Renal cortical epithelial cell (primary cell): ENCODE measurements at places on chromosomes 6 and 20. TPM values are rescaled to one million over a fixed set of nuclear protein-coding genes. Genes with fewer than 3 reads are reported as not detected.

- DNase-seq: no peak
Observed at GRCh38 chr6:109455437-109456110, at the start of gene MICAL1. Gene MICAL1 (minus strand): TSS chr6:109455772. CDS start chr6:109454196, 1,576 bp downstream.

DNA sequence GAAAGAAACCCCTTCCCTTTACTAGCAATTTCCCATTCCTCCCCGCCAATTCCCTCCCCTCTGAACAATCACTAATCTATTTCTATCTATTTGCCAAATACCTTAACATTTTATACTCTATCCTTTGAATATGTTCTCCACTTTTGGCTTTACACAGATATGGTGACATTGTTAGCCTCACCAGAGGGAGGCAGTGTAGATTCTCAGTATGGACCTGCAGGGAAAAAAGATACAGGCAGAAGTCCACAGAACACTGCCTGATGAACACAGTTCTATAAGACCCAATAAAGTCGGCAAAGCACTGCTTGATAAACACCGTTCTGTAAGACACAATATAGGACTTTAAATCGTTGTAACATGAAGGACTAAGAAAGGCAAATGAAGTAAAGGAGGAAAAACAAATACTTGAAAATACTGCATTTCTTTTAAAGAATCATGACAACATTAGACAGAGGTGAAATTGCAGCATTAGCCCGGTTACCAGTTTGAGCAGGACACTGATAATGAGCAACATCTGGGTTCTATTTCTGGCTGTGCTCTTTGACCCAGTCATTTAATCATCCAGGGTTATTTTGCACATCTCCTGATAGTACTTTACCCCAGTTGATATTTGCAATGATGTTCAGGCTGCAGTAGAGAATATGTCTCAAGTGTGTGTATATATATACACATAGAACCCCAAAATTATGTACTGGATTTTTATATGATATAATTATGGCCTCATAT, 296.8 kb downstream of the UTRN start:
- DNase-seq: peak; percentile 35

GRCh38 chr20:57505979-57506378, 19.0 kb downstream of the CTCFL start:
- peak; percentile 22 for DNase-seq

Gene VGLL2
- 0.17 TPM in 1 of 2 replicates, not detected in the other for total RNA-seq

- no peak for DNase-seq
Observed at GRCh38 chr6:118791499-118791898, 102.5 kb upstream of the ASF1A start.

- DNase-seq: no peak
Observed at GRCh38 chr6:75997696-75998095, 74.8 kb downstream of the IMPG1 start.

DNA sequence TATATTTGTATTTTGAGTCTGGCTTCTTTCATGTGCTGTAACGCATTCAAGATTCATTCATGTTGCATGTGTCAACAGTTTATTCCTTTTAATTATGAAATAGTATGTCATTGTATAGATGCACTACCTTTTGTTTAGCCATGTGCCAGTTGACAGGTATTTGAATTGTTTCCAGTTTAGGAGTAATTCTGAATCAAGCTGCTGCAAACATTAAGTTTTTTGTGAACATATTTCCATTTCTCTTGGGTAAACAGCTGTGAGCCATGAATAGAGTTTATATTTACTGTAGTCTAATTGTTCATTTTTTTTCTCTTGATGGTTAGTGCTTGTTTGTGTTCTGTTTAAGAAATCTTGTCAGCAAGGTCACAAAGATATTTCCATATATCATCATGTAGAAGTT, 142.4 kb upstream of the RIPOR2 start:
- DNase-seq: no peak

DNA sequence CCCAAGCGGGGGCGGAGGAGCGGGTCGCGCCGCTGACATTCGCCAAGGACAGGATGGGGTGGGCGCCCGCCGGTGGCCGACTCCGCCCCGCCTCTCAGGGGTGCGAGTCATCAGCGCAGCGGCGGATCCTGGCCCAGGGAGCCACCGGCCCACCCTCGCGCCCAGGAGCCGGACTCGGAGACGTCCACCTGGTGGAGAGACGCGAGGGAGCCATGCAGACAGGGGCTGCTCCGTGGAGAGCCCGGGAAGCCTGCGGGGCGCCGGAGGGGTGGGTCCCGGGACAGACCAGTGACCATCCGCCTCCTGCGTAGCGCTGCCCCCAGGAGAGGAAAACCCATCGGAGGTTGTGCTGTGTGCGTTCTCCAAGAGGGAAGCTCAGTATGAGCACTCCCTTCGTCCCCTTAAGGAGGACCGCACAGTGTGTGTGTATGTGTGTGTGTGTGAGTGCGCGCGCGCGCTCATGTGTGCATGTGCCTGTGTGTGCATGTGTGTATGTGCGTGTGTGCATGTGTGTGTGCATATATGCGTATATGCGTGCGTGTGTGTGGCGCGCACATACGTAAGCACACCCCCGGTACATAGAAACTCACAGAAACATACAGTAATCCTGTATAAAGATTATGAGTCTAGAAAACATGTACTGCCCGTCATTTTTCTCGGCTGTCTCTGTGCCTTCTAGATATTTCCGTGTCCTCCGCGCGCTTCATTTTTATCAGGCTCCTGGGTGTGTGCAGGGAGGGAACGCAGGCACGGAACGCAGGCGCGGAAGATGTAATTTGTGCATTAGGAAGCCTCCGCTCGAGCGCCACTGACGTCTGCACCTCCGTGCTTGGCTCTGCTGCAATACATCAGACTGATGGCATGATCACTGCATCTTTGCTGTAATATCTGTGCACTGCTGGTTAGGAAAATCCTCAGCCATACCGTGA, 158.9 kb downstream of the TBXT start:
- no peak for DNase-seq

DNA sequence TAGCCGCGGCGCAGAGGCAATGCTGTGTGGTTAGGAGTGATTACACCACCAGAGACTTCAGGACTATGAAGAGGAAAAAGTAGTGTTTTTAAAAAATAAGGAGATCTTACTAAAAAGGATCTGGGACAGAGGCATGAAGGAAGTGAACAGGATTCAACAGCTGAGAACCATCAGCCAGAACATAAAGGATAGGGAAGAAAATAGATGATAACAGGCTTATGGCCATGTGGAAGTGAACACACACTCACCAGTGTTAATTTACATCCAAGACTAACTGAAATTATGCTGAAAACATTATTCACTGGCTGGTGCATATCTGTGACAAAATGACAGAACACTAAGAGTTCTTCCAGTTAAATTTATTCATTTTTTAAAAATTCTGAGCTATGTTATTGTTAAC, 47.5 kb upstream of the BCLAF1 start:
- no peak for DNase-seq

- peak; percentile 73 for DNase-seq
Observed at GRCh38 chr20:47320990-47321805, 35.3 kb downstream of the ZMYND8 start.

Gene RSPH9
- 0.17 and 0.35 TPM in 2 replicates for total RNA-seq

Gene SLC4A11
- total RNA-seq: 3.1 and 3.8 TPM in 2 replicates

- DNase-seq: peak; percentile 100
Observed at GRCh38 chr20:10857352-10858070, 183.7 kb upstream of the JAG1 start.

- no peak for DNase-seq
Observed at GRCh38 chr6:158058171-158058651, 76.5 kb downstream of the SYNJ2 start.

Gene DPPA5
- not detected in 2 replicates for total RNA-seq

GRCh38 chr20:22825076-22825475, 210.0 kb upstream of the SSTR4 start:
- no peak for DNase-seq

Gene RBM24
- 2.4 and 3.1 TPM in 2 replicates for total RNA-seq

GRCh38 chr6:157885211-157885788, 62.3 kb downstream of the SNX9 start:
- DNase-seq: no peak

Gene AVP
- not detected in 2 replicates for total RNA-seq

- peak; percentile 73 for DNase-seq
Observed at GRCh38 chr6:37207903-37208456, 38.0 kb downstream of the PIM1 start.

DNA sequence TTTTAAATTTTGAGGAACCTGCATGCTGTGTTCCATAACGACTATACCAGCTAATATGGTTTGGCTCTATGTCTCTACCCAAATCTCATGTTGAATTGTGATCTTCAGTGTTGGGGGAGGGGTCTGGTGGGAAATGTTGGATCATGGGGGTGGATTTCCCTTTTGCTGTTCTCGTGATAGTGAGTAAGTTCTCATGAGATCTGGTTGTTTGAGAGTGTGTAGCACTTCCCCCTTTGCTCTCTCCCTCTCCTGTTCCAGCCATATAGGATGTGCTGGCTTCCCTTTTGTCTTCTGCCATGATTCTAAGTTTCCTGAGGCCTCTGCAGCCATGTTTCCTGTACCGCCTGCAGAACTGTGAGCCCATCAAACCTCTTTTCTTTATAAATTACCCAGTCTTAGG, 61.8 kb upstream of the NEDD9 start:
- no peak for DNase-seq

- no peak for DNase-seq
Observed at GRCh38 chr6:115487331-115487730, 573.4 kb downstream of the FRK start.

GRCh38 chr6:77466055-77466450, 2.8 kb upstream of the HTR1B start:
- DNase-seq: peak; percentile 48
